ENCODE measurements at places on chromosomes 13 and 19. TPM values are rescaled to one million over a fixed set of nuclear protein-coding genes. Genes with fewer than 3 reads are reported as not detected.
A peak's percentile ranks its signal among the peaks of the same experiment; 100 is the strongest.

DNA sequence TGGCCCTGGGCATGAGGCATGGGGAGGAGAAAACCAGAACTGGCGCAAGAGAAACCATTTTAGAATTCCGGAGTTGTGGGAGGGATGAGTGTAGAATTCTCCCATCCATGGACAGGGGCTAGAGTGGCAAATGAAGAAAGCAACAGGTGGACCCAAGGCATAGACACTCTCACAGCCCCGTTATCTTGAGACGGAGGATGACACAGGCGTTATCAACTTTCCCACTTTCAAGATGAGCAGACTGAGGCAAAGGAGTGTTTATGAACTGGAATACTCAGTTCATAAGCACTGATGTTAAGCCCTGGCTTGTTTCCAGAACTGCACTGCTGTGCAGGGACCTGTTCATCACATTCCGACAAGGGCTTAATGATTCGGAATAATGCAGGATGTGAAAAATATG is 1.1 kb upstream of the GTF3A start:
- no peak for DNase-seq

DNA sequence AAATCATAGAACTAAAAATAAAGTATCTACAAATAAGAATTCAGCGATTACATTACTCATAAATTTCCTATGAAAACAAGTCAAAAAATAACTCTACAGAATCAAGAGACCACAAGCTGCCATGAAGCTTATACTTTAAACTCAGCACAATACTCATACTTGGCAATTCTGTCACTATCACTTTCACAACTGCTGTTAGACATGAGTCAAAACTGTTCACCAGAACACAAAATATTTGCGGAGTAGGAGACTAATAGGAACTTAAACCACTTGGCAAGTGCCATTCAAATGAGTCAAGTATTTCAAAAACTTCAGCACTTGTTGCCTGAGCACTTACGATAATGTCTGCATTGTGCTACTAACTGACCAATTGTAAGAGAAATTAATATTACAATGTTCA is 387.8 kb upstream of the GPC6 start:
- DNase-seq = no peak

- DNase-seq = peak; percentile 79
Observed at GRCh38 chr19:1040476-1041271, 767 bp downstream of the ABCA7 start.

- DNase-seq = no peak
Observed at GRCh38 chr13:30587739-30588138, 30.0 kb upstream of the USPL1 start.

The ADGRE3 gene
- total RNA-seq = not detected
